ENCODE measurements at places on chromosomes 6 and 20.
A peak's percentile ranks its signal among the peaks of the same experiment; 100 is the strongest.

- no peak for DNase-seq
Measured at GRCh38 chr6:166677941-166678340, 50.9 kb upstream of the RPS6KA2 start.

- DNase-seq, result no peak
Measured at GRCh38 chr20:50916257-50916656, 15.0 kb downstream of the ADNP start.

- DNase-seq, result peak; percentile 62
Measured at GRCh38 chr20:17650301-17651128, 31.5 kb downstream of the RRBP1 start.

GRCh38 chr6:28696682-28697081, 171.0 kb downstream of the GPX5 start:
- DNase-seq, result no peak

GRCh38 chr6:90127595-90127994, 169.0 kb downstream of the BACH2 start:
- DNase-seq, result no peak

All from osteoblast (primary cell).